ENCODE measurements at places on chromosomes 4 and X.

- no peak for DNase-seq
Observed at GRCh38 chrX:21912220-21912619, 28.3 kb upstream of the SMS start.

GRCh38 chr4:114021451-114021850 lies 42.0 kb upstream of the ARSJ start:
- no peak for DNase-seq

DNA sequence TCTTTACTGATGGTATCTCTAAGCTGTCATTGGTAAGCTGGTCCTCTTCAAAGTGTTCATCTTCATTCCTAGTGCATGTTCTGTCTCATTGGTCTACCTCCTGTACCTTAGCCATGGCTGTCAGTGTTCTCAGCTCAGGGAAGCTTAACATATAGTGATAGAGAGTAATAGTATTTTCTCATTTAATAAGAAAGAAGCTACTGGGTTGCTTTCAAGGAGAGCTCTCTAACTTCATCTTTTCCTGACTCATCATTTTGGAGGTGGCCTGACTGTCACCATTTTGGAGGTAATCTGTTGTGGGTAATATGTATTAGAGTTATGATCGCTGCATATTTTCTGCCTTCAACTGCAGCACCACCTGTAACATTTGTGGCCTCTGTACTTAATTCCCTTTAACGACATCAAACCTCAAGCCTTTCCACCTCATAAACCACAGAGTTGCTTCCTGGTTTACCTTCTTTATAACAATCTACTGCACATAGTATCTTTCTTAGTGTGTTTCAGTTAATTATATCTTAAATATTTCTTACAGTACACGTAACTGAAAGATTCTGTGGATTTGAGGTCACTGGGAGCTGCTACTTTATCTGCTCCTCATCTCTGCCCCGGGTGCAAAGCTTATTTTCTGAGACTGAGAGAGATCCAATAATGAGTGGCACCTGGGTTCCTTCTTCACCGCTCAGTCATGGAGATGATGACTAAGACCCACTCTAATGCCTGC lies 474.0 kb upstream of the TECRL start:
- DNase-seq = no peak

- no peak for DNase-seq
Observed at GRCh38 chr4:149997881-149998421, 80.3 kb upstream of the DCLK2 start.

- DNase-seq = no peak
Observed at GRCh38 chr4:93780080-93780479, 48.5 kb upstream of the ATOH1 start.

DNA sequence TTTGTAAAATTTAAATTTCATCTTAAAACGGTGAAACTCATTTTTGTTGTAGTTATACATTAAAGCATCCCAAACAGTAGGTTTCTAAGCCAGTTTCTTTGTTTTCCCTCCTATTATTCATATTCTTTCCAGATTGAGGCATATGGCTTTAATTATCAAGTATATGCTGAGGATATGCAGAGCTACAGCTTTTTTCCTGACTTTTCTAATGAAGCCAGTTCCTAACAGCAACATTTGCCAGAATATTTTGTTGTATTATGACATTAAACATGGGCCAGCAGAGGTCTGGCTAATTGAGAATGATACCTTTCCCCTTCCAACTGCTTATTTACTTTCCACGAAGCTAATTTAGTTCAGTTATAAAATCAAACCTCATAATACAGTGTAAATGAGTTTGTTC lies 75.3 kb downstream of the SLIT2 start:
- DNase-seq = no peak

DNA sequence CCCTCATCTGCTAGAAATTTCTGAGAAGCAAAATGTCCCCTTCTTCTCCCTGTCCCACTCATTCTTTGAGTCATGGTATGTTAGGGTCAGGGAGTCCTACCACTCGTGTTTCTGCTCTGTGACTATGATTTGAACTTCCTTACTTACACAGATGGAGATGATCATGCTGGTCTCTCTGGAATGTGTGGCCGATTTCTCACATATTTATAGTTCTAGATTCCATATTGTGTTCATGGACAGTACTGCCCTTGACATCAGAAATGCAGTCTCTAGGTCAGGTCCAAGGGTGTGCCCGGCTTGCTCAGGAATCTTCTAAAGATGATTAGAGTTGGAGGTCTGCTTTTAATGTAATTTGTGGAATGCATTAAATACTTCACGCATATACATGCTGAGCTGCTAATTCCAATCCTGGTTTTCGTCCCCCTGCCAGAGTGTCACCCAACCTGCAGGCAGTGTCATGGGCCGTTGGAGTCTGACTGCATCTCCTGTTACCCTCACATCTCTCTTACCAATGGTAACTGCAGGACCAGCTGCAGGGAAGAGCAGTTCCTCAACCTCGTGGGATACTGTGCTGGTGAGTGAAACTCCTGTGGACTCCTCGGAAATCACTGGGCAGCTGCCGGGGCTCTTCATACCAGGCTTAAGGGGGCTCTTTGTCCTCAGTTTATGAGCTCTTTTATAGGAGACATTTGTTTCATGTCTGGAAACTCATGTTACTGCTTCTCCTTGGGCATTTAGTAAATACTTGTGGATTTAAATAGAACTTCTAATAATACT lies 214.1 kb upstream of the ANXA3 start:
- DNase-seq = no peak

DNA sequence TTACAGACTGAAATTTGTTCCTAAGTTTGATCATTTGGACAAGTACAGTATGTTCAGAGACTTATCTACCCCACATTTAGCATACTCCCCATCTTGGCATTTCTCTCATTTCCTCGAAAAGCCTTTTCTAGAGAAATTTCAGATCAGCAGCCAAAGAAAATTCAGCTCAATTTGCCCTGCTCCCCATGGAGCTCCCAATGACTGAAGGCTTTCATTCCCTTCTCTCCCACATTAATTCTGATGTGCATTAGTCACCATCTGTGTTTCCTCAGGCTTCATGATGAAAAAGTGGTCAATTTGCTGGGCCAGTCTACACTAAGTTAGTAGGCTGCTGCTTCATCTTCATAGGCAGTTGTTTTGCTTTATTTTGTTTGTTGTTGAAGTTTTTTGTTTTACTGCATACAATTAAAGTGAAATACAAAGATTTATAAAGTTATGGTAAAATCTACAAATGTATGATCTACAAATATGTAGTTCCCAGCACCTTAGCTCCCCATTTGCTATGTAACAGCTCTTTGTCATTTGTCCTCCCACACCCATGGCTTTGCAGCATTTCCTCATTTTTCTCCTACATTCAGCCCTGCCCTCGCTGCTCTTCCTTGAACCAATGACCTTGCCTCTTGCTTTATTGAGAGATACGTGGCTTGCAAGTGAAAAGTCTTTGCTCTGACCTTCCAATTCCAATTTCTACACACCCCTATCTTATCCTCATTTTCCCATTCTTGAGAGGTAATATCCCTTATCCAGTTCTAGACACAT lies 193.9 kb downstream of the ANAPC10 start:
- DNase-seq = no peak

DNA sequence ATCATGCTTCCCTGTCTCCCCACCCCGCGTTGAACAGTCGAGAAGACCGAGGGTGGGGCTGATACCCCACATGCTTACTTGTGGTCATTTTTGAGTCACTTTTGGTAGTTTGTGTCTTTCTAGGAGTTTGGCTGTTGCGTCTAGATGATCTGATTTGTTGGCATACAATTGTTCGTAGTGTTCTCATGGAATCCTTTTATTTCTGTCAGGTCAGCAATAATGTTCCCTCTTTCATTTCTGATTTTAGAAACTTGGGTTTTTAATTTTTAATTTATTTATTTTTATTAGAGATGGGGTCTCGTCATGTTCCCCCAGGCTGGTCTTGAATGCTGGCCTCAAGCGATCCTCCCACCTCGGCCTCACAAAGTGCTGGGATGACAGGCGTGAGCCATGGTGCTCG lies 30.9 kb downstream of the SH3TC1 start:
- DNase-seq = no peak

- no peak for DNase-seq
Observed at GRCh38 chr4:27360790-27361267, 500.2 kb downstream of the STIM2 start.

DNA sequence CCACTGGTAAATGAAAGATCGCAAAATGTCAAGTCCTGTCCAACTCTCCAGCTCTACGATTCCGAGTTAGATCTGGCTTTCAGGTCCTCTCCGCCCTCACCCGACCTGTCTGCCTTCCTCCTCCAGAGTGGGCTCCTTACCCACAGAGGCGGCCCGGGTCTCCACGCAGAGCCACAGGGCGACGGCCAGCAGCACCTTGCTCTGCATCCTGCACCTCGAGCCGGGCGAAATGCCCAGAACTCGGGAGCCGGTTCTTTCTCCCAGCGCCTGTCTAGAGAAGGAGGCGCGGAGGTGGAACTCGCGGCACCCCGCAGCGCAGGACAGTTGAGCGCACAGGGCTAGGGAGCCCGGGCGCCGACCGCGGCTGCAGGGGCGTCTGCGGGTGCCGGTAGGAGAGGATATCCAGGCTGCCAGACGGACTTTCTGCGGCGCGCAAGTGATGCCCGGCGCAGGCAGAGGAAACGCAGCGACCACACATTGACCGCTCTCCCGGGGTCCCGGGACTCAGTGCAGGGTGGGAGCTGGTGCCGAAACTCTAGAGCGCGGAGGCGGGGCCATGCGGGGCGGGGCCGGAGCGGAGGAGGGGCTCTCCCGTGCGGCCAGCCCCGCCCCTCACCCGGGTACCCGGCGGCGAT lies at the start of gene KDR:
KDR (minus strand) TSS at position 509 of the 635 bp plus-strand sequence; CDS start at position 207, 302 bp downstream.
- no peak for DNase-seq

GRCh38 chrX:85503258-85504158 lies 124.0 kb upstream of the POF1B start:
- DNase-seq = peak; percentile 70

GRCh38 chr4:70749313-70749712 lies 27.5 kb downstream of the RUFY3 start:
- DNase-seq = no peak

- no peak for DNase-seq
Observed at GRCh38 chrX:45422216-45422925, 221.7 kb upstream of the DIPK2B start.

GRCh38 chr4:89538886-89539285 lies 231.3 kb upstream of the GPRIN3 start:
- DNase-seq = no peak

GRCh38 chrX:116694046-116694445 lies 231.3 kb upstream of the CT83 start:
- DNase-seq = no peak

- no peak for DNase-seq
Observed at GRCh38 chrX:47481160-47481559, 1.9 kb downstream of the ZNF41 start.

DNA sequence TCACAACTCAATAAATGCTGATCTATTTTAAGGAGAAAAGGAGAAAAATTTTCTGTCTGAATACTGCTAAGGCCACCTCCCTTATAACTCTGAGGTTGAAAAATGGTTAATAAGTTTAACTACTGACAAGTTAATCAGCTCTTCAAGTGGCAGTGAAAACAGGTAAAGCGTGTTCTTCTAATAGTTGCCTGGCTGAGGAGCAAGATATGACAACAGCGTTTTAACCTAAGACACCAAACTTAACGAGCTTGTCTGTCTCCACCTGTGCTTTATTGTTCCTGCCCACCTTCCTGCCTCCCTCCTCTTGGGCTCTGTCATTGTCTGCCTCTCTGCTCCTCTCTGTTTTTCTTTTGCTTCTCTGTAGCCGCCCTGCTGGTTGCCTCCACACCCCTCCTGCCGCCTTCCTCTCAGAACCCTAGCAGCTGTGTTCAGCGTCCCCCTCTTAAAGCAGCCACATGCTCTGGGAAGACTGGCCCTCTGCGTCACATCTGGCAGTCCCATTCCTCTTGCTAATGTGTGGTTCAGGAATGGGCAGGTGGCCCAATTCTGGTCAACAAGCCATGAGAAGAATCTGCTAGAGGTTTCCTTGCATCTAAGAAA lies 4.3 kb upstream of the TSPAN5 start:
- no peak for DNase-seq

GRCh38 chr4:71550220-71551165 lies 211.7 kb downstream of the SLC4A4 start:
- DNase-seq = no peak

- DNase-seq = peak; percentile 17
Observed at GRCh38 chr4:173505924-173506518, 24.0 kb downstream of the HAND2 start.

DNA sequence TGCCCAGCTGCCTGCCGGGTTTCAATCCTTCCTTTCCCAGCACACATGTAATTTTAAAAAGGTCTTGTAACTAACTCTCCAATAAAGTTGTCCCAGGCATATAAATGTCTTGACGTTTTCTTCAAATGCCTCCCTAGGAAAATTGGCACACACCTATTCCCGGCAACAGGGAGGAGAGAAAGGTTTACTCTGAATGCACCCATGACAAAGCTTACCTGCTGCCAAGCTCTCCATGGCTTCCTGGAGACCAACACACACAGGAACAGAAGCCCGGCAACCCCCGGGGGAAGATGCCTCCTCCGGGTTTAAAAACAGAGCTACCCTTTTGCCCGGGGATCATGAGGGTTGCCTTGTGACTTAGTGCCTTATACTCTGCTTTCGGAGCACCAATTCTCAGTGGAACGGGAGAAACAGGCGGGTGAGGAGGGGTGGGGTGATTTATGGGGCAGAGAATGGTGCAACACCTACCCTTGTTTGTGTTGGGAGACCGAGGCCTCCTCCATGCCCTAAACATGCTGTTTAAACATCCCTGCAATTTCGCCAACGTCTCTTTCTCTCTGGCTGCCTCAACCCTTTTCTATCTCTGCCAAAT lies 4.8 kb upstream of the GYG2 start:
- DNase-seq = no peak

- DNase-seq = no peak
Observed at GRCh38 chr4:61805979-61806378, 605.9 kb downstream of the ADGRL3 start.

GRCh38 chr4:108060164-108060563 lies 70.5 kb downstream of the HADH start:
- no peak for DNase-seq

DNA sequence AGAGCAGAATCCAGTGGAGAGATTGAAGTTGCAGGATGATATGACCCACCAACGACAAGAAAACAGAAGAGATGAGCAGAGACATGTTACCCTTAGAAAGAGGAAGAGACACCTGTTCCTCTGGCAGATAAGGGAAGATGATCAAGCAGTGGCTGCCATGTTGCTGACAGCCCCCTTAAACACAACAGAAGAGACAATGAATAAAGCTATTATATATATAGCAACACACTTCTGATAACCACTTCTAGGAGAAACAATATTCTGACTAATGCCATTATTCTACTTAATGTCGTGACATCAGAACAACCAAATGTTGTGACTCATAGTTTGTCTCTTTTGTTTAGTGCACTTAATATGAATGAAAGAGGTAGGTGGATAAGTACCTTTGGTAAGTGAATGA lies 44.9 kb downstream of the SH3RF1 start:
- DNase-seq = no peak

- DNase-seq = no peak
Observed at GRCh38 chr4:153916273-153916755, 127.4 kb upstream of the SFRP2 start.

All from NCI-H1417 treated with DMSO at 0.1 percent for 48 hours (cell line).